Stimulated activated CD4-positive, alpha-beta T cell treated with anti-CD3 and anti-CD28 coated beads, Interleukin-12 subunit alpha, Interleukin-12 subunit beta, amount 100 ng/mL, for 4 hours (primary cell): ENCODE measurements at places on chromosomes 2 and 18.

- DNase-seq = no peak
Measured at GRCh38 chr2:137879121-137879520, 85.2 kb upstream of the HNMT start.

GRCh38 chr2:102233132-102233884, 46.5 kb downstream of the IL1RL2 start:
- no peak for DNase-seq

- no peak for DNase-seq
Measured at GRCh38 chr18:68778280-68778886, 19.5 kb upstream of the CCDC102B start.

- no peak for DNase-seq
Measured at GRCh38 chr2:238716585-238716984, 131.3 kb upstream of the TWIST2 start.

DNA sequence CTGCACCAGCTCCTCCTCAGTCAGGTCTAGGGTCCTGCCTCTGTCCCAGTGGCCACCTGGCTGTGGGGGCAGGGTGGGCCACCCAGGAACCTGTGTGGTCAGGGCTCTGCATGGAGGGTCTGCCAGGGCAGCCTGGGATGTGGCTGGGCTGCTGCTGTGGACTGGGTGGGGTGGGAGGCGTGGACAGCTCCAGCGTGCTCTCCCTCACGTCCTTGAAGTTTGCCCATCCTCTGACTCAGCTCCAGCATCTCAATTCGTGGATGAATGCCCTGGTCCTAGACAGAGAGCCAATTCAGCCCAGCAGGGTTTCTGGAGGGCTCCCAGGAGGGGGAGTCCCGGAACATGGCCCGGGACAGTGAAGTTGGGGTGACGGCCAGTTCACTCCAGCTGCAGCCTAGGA, 64.3 kb upstream of the EPAS1 start:
- DNase-seq = no peak

GRCh38 chr2:101883860-101884259, 107.9 kb upstream of the IL1R2 start:
- no peak for DNase-seq

- no peak for DNase-seq
Measured at GRCh38 chr2:205889114-205889513, 196.9 kb downstream of the INO80D start.

DNA sequence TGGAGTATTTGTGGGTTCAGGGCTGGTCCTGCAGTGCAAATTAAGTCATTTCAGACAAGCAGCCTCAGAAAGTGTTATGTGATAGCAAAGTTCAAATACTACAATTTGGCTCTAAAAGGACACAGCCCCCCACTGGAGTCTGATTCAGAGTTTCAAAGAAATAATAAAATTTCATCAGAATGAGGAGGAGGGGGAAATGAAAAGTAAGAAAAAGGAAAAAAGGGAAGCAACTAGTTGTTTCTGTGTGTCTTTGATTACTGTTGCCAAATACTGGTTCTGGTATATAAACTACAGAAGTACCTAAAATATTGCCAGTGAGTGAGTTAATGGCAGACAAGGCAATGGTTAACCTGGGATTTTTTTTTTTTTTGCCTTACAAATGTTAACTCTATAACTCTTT, 773.9 kb downstream of the BCL11A start:
- DNase-seq = no peak

- DNase-seq = no peak
Measured at GRCh38 chr2:68767031-68767961, 32.7 kb downstream of the ARHGAP25 start.

- DNase-seq = no peak
Measured at GRCh38 chr2:128319631-128320191, 1.0 kb upstream of the HS6ST1 start.

GRCh38 chr2:189178054-189178453, 1.5 kb downstream of the COL5A2 start:
- no peak for DNase-seq

- no peak for DNase-seq
Measured at GRCh38 chr18:49949951-49950395, 136.6 kb upstream of the ACAA2 start.

- DNase-seq = no peak
Measured at GRCh38 chr2:236073867-236074655, 94.1 kb downstream of the GBX2 start.
